Naive thymus-derived CD8-positive, alpha-beta T cell (primary cell): ENCODE measurements at places on chromosomes 1 and 21. TPM values are rescaled to one million over a fixed set of nuclear protein-coding genes. Genes with fewer than 3 reads are reported as not detected.

The TNFAIP8L2 gene
- 31.5 TPM for total RNA-seq

The S100A9 gene
- total RNA-seq = 2.8 TPM

The GPR3 gene
- not detected for total RNA-seq

DNA sequence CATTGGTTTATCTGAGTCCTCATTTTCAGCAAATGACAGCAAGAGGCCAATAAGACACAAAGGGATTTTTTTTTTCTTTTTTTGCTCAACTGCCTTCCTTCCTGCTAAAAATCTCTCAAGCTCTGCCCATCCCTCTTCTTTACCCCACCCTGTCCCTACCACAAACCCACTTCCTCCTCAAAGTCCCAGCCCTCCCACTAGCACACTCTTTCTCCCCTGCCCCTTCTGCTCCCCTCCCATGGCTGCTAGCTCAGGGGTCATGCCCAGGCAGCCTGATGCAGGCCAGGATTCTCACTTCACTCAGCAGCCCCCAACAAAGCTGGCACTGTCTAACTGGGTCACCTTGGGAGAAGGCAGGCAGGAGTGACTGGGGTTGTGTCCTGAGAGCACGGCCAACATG, 28.8 kb upstream of the PPP2R5A start:
- peaks cover 72% of the 10 kb centered on the region for H3K4me1 ChIP-seq
- H3K27ac ChIP-seq = peak overlapping the region; percentile 37
- peak; percentile 5 for DNase-seq
- no peaks in the 10 kb centered on the region for H3K36me3 ChIP-seq
- H3K27me3 ChIP-seq = peaks cover 2% of the 10 kb centered on the region

GRCh38 chr1:234697741-234698140, 87.8 kb upstream of the IRF2BP2 start:
- H3K27ac ChIP-seq = no peak overlapping the region
- DNase-seq = no peak
- no peak overlapping the region for H3K4me3 ChIP-seq
- H3K27me3 ChIP-seq = no peaks in the 10 kb centered on the region
- H3K36me3 ChIP-seq = no peaks in the 10 kb centered on the region
- H3K4me1 ChIP-seq = no peaks in the 10 kb centered on the region

DNA sequence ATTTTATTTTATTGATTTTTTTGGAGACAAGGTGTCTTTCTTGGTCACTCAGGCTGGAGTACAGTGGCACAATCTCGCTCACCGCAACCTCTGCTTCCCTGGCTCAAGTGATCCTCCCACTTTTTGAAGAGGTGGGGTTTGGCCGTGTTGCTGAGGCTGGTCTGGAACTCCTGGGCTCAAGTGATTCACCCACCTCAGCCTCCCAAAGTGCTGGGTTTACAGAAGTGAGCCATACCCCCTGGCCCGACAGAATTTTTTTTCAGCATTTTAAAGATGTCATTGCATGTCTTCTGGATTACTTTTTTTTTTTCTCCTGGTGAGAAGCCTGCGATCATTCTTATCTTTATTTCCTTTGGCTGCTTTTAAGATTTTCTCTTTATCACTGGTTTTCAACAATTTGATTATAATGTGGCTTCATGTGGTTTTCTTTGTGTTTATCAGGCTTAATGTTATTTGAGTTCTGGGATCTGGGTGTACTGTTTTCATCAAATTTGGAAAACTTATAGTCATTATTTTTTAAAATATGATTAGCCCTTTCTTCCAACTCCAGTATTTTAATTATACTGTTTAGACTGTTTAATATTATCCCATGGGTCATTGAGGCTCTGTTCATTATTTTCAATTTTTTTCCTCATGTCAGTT, 23.1 kb upstream of the PTBP2 start:
- H3K27me3 ChIP-seq = peaks cover 2% of the 10 kb centered on the region
- H3K36me3 ChIP-seq = peaks cover 8% of the 10 kb centered on the region
- H3K4me3 ChIP-seq = no peak overlapping the region
- H3K4me1 ChIP-seq = no peaks in the 10 kb centered on the region
- no peak overlapping the region for H3K27ac ChIP-seq

The OVAAL gene
- total RNA-seq = not detected

DNA sequence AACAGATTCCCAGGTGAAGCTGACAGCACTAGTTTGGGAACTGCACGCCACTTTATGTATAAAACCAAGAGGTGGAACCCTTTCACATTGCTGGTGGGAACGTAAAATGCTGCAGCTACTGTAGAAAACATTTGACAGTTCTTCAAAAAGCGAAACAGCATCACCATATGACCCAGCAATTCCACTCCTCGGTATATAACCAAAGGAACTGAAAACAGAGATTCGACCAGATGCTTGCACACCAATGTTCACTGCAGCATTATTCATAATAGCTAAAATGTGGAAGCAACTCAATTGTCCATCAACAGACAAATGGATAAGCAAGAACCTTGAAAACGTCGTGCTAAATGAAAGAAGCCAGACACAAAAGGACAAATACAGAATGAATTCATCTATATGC, 17.5 kb downstream of the RSPH1 start:
- H3K27ac ChIP-seq = no peak overlapping the region
- no peak overlapping the region for H3K4me3 ChIP-seq
- H3K4me1 ChIP-seq = peaks cover 3% of the 10 kb centered on the region

DNA sequence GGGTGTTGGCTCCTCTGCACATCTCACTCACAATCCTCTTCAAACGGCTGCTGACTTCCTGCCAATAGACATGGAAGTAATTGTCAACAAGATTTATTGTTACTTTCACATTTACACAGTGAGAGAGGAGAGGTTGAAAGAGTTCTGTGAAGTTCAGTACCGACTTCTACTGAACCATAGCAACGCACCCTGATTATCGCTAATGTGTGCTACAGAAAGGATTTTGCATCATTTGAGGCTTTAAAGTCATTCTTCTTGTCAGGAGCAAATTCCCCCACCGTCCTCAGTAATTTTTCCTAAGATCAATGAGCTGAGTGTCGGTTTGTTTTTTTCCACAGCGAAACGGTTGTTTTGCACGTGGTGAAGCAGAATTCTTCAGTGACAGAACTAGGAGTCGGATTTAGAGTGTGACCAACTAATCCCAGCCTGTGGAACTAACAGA, 361.0 kb downstream of the ADGRL2 start:
- peak overlapping the region; percentile 55 for H3K4me3 ChIP-seq
- H3K27me3 ChIP-seq = no peaks in the 10 kb centered on the region
- no peak overlapping the region for H3K27ac ChIP-seq
- no peaks in the 10 kb centered on the region for H3K36me3 ChIP-seq
- peaks cover 1% of the 10 kb centered on the region for H3K4me1 ChIP-seq

DNA sequence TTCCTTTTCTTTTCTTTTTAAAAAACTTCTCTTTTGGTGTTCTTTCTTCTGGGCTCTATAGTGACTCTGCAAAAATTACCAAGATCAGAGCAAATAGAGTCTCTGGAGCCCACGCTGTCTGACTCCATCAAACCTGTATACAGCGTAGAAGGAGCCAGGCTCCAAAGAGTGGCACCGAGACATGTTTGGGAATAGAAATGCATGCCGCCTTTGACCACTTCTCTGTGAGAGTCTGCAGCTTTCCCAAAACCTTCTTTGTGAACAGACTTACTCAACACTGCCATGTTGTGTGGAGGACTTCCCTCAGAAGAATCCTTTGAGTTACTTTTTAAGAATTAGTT, 55.3 kb downstream of the GORAB start:
- no peaks in the 10 kb centered on the region for H3K36me3 ChIP-seq
- peaks cover 30% of the 10 kb centered on the region for H3K27me3 ChIP-seq
- no peak for DNase-seq
- H3K4me1 ChIP-seq = peaks cover 7% of the 10 kb centered on the region

The OR2M3 gene
- not detected for total RNA-seq

- DNase-seq = no peak
- peaks cover 19% of the 10 kb centered on the region for H3K4me1 ChIP-seq
- peak overlapping the region; percentile 74 for H3K27ac ChIP-seq
- no peaks in the 10 kb centered on the region for H3K27me3 ChIP-seq
- H3K36me3 ChIP-seq = peaks cover 17% of the 10 kb centered on the region
These were observed 12.5 kb downstream of the DMAP1 start for GRCh38 chr1:44225761-44226160.

GRCh38 chr1:89198491-89199072, at the start of gene GBP4:
Gene GBP4, minus strand, starts transcription at chr1:89198942. Its CDS starts 108 bp downstream, at chr1:89198834.
- DNase-seq = peak; percentile 48

- H3K27ac ChIP-seq = no peak overlapping the region
- no peak for DNase-seq
- H3K36me3 ChIP-seq = peaks cover 59% of the 10 kb centered on the region
- no peak overlapping the region for H3K4me3 ChIP-seq
These were observed 29.3 kb downstream of the CRYZ start for GRCh38 chr1:74703386-74704182.

The KRTAP25-1 gene
- not detected for total RNA-seq

DNA sequence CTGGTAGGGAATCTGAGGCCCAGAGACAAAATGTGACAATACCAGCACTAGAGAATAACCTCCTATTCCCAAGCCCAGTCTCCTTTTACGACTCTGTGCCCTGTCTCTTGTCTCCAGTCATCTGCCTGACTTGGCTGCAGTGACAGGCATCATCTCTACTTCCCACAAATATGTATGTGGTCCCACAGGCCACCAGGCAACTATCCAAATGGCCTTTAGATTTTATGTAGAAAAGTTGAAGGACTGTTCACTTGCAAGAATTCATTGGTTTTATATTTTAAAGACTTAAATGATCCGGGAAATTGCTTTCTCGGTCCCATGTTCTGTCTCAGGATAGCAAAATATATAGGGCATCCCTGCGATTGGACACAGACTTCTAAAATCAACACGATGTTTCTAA, 11.6 kb downstream of the KRTAP24-1 start:
- H3K4me3 ChIP-seq = no peak overlapping the region
- H3K27me3 ChIP-seq = peaks cover 5% of the 10 kb centered on the region
- H3K27ac ChIP-seq = no peak overlapping the region
- H3K4me1 ChIP-seq = no peaks in the 10 kb centered on the region
- H3K36me3 ChIP-seq = no peaks in the 10 kb centered on the region
- no peak for DNase-seq

DNA sequence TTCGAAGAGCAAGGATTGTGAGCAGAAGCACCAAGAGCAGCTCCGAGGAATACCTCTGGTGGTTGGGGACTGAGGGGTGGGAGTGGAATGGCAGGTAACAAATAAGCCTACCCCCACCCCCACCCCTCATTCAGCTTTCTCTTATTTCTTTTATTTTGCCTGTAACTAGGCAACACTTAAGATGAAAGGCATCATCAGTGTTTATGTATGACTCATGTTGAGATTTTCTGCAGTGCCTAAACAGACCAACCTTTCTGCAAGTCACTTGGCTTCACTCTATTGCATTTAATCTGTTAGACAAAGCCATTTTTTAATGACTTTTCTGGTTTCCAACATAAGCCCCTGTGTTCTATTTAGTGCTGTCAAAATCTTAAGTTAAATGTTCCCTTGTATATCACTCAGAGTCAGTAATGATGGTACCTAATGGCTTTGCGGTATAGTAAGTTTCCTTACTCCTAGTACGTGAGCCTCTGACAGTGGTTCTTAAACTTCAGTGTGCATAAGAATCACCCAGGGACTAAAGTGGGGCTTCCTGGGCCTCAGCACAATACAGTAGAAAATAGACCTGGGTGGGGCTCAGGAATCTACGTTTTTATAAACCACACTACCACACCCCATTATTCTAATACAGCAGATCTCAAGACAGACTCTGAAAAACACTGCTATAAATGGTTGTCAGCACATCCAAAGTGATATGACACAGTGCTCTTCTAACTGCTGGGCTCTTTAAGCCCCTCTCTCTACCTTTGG, 19.9 kb downstream of the CASQ2 start:
- no peak for DNase-seq
- peaks cover 21% of the 10 kb centered on the region for H3K27me3 ChIP-seq
- no peak overlapping the region for H3K27ac ChIP-seq

- no peaks in the 10 kb centered on the region for H3K36me3 ChIP-seq
- DNase-seq = no peak
- H3K27ac ChIP-seq = peak overlapping the region; percentile 48
These were observed 74.2 kb downstream of the LRIG2 start for GRCh38 chr1:113147073-113147625.

DNA sequence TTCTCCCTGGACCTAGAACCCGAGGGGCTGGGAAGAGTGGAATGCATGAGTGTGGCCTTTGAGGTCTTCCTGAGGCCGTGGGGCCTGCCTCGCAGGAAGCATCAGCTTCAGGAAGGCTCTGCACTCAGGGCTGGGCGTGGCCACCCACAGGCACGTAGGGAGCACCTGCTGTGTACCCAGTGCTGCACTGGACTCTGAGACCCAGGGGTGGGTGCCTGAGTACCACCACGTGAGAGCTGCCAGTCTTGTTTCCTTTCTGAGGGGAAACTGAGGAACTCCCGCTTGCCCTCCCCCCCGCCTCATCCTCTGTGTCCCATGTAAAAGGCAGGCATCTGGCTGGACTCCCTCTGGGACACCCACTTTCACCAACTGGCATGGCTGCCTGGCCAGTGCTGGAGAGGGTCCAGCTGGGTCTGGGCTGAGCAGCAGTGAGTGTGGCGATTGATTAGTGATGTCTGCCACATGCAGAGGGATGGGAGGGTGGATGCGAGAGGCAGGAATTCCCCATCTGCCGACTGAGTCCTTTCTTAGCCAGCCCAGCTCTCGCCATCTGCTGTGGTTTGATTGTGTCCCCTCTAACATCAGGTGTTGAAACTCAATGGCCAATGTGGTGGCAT, 30.2 kb upstream of the TTC34 start:
- peaks cover 11% of the 10 kb centered on the region for H3K4me1 ChIP-seq
- no peak overlapping the region for H3K4me3 ChIP-seq

The ICOSLG gene
- 5.4 TPM for total RNA-seq

DNA sequence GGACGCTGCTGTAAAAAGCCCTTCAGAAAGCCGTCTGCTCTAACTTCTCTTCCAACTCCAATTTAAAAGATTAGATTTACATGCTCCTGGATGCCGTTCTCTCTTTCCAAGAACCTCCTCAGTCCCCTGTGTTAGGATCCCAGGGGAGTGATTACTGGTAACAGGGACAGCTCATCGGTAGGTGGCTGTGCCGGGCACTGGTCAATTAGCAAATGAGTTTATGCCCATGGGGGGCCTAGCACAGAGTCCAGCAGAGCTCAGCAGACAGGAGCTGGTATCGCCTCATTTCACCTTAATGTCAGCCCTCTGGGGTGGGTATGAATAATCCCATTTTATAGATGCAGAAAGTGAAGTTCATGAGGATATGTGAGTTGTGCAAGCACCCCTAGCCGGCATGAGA, 191.9 kb downstream of the GRIK3 start:
- no peak overlapping the region for H3K4me3 ChIP-seq
- no peak for DNase-seq
- no peak overlapping the region for H3K27ac ChIP-seq
- H3K4me1 ChIP-seq = no peaks in the 10 kb centered on the region
- H3K27me3 ChIP-seq = no peaks in the 10 kb centered on the region

The HLX gene
- total RNA-seq = 0.10 TPM

The GPR37L1 gene
- total RNA-seq = not detected
